ENCODE measurements at places on chromosomes 2 and 18.

DNA sequence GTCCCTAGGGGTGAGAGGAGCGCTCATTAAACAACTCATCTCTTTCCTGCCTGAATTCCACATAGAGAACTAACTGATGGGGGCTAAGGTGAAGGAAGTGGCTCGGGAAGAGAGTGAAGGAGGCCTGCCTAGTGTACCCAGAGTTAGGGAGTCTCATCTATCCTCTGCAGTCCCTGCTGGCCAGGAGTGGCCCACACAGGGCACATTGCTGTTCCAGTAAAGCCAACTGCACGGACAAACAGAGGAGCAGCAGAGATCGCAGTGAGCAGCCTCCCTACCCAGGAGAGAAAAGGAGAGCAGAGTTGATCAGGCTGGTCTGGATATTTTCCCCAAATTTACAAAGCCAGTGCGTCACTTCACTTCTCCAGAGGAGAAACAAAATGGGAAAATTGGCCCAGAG, 16.9 kb upstream of the FN1 start:
- DNase-seq, result no peak

DNA sequence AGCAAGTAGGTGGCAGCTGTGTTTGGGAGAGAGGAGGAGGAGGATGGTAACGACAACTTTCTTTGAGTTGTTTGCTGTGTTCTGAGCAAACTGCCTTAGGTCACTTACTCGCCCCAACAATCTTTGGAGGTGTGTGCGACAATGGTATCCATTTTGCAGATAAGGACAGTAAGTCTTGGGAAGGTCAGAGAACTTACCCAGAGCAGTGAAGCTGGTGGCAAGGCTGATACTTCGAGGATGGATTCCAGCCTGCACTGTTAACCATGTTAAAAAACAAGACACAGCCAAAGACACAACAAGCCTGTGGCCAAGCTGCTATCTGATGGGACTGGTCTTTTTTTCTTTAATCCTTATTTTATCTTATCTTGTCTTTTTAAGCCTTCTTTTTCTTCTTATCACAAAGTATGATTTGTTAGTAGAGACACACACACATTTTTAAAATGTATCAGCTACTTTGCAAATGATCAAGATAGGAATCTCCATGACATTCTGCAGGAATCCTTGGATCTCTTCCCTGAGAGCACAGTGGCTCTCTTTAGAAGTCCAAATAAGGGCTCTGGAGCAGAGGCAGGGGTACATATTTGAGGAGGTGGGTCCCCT, 27.9 kb downstream of the CNDP1 start:
- no peak for DNase-seq

DNA sequence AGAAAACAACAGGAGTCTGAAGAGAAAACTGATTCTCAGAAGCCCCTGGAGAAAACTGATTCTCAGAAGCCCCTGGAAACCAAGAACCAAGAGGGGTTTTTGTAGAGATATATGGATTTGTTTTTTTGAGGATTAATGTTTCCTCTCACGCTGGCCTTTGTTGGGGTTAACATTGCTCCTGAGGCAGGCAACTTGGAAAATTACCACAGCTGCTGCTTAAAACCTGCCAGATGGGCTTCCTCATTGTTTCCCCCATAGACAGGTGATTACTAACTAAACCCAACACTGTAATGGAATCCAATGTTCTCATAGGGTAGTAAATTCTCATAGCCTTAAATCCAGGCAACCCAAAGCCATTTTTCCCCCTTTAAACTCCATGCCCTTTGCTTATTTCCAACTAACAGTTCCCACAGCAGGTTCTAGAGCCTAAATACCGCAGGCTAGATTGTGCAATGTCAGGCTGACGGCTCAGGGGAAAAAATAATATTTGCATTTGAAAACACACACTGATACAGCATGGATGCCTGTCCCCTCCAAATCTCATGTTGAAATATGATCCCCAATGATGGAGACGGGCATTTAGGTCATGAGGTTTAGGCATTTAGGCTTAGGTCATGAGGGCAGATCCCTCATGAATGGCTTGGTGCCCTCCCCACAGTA, 272.3 kb upstream of the PKDCC start:
- no peak for DNase-seq

DNA sequence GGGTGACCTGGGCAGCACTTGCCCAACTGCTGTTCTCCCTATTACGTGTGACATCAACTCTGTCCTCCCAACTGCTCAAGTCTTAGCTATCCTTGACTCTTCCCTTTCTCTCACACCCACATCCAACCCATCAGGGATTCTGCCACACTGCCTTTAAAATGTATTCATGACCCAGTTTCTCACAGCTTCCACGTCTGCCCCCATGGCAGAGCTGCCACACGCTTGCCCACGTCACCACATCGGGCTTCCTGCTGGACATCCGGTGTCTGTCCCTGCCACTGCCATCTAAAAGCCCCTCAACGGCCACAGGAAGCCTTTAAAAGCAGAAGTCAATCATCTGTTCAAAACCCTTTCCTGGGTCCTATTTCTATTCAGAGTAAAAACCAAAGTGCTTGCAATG, 233.1 kb upstream of the POU3F3 start:
- DNase-seq, result no peak

- DNase-seq, result no peak
Measured at GRCh38 chr2:129772190-129772579, 207.3 kb upstream of the RAB6C start.

GRCh38 chr2:136297994-136298393, 180.0 kb upstream of the CXCR4 start:
- DNase-seq, result no peak

DNA sequence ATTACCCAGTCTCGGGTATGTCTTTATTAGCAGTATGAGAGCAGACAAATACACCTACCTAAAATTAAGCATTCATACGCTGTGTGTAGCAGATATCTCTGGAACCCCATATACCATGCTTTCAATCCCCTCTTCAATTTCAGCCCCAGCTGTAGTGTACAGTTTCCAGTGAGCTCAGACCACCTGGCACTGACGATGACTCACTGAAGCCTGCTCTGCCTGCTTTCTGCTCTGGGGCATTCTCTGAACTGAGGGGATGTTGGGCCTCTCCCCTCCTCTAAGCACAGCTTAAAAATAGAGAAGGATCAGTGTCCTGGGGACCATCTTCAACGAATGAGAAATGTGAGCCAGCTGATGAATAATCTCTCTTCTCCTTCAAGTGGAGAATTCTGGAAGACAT, 8.7 kb upstream of the CCL20 start:
- no peak for DNase-seq

All from thymus (tissue), 14 donors.